ENCODE measurements at places on chromosomes 6 and 20.
A peak's percentile ranks its signal among the peaks of the same experiment; 100 is the strongest.

- no peak for DNase-seq
These were observed 3.9 kb downstream of the DOK5 start for GRCh38 chr20:54479138-54479906.

- DNase-seq: no peak
These were observed 51.4 kb upstream of the IER3 start for GRCh38 chr6:30795549-30796293.

DNA sequence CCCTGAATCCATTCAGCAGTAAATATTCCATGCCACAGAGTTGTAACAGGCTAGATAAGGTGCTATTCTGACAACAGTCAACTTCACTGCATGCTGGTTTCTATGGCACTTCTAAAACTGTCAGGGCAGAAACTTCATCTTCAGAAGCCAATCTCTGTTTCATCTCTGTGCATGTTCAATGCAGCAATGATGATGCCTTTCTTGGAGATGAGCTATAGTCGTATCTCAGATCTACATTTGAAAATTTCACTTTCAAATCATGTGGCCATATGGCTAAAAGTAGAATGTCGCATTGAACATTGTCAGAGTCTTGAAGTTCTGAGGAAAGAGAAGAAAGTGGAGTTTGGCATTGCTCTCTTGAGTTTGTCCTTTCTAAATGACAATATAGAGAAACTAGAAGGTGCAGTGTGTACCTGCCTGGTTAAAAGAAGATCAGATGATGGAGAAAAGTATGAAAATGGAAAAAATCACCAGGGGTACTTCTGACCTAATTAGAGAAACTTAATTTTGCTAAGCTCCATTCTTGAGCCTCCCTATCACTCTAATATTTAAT is 49.0 kb upstream of the VSTM2L start:
- DNase-seq: no peak

DNA sequence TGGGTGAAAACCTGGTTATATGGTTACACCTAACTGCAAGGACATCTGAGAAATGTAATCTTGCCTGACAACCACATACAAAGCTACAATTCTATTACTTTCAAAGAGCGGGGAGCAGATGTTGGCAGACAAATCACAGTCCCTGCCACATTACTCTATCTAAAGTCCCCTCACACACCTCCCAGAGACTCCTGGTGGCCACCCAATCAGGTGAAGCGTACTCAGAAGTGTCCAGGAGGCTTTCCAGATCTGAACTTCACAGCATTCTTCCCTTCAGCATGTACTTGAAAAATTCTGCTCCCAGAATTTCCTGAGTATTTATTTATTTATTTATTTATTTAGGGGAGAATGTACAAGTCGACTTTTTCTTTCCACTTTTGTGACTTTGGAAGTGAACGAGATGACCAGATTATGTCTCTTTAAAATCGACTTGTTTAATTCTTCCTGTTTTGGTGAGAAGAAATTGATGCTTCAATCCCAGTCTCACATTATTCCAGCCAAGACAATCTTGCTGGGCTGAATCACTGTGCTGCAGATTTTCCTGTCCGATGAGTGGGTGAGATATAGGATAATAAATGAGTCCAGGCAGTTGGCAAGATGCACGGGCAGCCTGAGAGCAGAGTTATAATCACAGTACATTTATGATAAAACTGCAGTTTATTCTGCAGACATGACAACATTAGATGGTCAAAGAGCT is 46.9 kb upstream of the POPDC3 start:
- DNase-seq: no peak

DNA sequence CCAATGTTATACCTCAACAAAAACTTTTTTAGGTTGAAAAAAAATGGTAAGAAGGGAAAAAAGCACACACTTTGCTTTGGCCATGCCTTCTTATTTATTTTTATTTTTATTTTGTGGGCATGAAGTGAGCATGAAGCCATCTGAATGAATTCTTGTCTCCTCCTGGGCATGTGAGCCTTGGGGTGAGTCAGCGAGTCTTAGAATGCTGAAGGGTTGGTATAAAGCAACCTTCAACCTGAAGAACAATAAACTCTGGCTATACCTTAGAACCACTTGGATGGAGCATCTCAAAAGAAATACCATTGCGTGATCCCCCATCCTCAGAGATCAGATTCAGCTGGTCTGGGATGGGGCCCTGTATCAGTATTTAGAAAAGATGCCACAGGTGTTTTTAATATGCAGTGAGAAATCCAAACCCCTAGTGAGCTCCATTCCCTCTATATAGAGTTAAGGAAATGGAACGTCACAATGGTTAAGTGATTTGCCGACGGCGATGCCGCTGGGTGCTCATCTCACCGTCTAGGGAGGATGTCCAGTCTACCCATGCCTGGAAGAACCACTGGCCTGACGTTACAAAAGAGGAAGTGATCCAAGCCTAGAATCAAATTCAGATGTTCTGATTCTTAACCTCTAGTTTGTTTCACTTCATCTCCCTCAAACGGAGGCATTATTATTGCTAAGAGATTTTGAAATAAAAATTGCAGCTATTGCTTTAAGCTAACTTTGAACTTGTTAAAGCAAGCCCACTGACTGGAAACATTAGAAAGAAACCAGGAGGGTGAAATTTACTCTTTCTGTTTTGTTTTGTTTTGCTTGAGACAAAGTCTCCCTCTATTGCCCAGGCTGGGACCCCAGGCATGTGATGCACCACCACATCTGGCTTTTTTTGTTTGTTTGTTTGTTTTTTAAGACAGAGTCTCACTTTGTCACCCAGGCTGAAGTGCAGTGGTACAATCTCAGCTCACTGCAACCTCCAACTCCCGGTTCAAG is 67.1 kb downstream of the EDN1 start:
- DNase-seq: no peak

DNA sequence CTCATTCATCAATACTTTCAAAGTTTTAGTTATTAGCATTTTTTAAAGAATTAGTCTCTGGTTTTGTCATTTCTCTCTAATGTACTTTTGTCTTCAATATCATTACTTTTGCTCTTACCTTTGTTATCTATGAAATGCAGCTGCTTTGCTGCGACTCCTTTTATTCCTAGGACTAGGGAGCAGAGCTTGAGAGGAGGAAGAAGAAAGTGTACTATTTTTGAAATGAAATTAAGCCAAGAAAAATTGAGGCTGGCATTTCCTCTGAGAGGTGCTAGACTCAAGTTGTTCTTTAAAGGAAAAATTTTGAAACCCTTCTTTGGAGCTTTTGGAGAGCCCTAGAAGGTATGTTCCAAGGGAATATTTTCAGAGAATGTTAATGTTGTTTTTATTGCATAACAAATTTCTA is 48.3 kb upstream of the MRAP2 start:
- DNase-seq: no peak

- DNase-seq: no peak
These were observed 372.7 kb upstream of the SULF2 start for GRCh38 chr20:48158014-48158413.

- no peak for DNase-seq
These were observed 31.2 kb downstream of the ZHX3 start for GRCh38 chr20:41286240-41286851.

GRCh38 chr6:7108196-7108963 is 619 bp downstream of the RREB1 start:
- peak; percentile 52 for DNase-seq

DNA sequence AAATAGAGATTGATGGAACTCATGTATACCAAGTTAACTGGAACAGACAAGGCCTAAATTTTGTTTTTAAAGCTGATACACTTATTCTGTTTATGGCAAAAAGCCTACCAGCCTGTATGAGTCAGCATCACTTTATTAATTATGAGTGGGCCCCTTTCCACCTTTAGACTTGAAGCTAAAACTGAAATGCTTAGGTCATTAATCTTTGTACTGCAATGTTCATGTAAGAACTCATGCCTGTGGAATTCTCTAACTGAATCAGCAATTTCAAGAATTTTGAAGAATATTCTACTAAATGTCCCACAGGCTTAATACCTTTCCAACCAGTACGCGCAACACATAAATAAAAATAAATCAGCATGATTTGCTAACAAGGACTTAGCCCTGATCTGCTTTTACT is 140.2 kb upstream of the PHACTR1 start:
- DNase-seq: no peak

DNA sequence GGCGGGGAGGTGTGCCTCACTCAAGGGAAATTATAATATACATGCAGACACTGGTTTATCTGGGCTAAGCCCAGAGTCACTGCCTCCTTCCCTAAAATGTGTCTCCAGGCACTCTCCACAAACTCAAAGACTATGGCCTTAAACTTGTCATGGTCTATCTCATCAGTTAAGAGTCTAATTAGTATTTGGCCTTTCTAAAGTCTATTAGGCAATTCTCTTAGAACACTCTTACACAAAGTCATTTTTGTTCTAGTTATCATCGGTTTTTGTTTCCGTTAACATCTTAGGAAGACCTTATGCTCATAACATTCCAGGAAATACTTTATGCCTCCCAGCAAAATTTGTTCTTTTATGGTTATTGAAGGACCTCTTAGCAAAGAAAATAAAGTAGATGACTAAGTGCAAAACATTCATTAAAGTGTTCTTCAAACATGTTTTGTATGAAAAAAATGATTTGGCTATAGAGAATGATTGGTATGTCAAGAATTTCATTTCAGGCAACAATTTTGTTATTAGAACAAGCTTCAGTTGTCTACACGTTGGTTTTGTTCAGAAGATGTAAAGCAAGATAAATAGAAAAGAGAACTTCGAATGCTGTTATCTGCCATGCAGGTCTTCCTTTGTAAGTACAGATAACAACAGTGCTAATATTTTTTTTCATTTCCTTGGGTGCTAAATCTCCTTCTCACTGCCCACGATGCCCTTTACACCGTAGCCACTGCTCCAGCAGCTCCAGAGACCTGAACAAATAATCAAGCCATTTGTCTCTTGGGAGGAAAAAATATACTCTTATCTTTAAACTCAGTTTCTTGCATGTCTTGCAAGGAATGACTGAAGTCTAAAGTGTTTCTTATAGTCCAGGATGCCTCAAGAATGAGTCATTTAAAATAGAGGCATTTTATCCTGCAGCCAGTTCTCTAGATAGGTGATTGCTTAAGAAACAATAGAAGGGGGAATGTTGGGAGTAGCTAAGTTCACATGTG is 170.4 kb downstream of the HTR1B start:
- DNase-seq: peak; percentile 43

DNA sequence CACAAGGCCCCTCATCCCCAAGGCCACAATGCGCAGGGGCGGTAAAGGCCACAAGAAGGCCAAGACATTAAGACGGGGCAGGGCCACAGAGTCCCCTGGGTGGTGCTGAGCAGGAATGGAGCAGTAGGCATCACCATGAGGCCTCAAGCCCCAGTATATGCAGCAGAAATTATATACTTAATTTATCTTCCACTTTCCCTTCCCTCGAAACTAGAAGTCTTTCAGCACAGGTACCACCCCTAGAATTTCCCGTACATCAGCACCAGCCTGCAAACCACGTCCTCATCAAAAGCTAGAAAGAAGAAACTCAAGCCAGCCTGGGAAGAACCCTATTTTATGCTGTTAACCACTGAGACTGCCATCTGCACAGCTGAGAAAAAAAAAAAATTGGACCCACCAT is 89.4 kb downstream of the PLG start:
- no peak for DNase-seq

- DNase-seq: no peak
These were observed 33.0 kb downstream of the CARMIL1 start for GRCh38 chr6:25312034-25312620.

- no peak for DNase-seq
These were observed 52.9 kb upstream of the MLN start for GRCh38 chr6:33856655-33857054.

DNA sequence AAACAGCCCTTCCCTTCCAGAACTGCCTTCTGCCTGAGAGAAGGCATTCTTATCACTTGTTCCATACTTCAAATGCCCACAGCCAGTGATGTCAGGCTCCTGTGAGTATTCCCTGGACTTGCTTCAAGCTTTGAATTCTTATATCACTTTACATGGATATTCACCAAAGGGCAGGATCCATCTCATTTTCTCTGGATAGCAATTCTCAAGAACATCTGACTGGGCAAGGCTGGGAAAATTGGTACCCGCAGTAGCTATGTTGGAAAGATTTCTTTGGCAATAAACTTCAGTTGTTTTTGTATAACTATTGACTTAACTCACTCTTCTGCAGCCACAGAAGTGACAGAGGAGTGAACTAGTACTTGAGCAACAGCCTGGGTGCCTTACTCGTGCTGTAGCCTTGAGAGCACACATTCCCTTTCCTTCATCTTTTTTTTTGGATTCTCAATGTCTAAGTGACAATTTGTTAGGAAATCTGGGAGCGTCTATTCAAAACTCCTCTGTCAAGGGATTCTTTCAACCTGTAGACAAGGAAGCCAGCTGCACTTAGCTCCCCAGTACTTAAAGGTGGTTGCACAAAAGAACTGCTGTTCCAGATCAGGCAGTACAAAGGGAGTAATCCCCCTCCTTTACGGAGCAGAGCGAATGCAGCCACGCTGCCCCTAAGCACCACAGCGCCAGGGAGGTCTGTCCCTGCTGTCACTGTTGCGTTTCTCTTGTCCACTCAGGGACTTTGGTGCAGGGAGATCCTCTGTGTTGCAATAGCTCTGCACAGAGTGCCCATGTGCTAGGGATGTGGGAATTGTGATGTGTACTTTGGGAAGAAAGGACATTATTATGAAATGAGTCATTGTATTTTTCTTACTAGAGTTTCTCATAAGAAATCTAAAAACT is 69.6 kb downstream of the JAG1 start:
- DNase-seq: peak; percentile 81

GRCh38 chr6:5053038-5053437 is 32.1 kb upstream of the PPP1R3G start:
- DNase-seq: no peak

- peak; percentile 17 for DNase-seq
These were observed 26.0 kb upstream of the SYNJ2 start for GRCh38 chr6:157955675-157956074.

GRCh38 chr6:429515-430121 is 38.1 kb downstream of the IRF4 start:
- no peak for DNase-seq

DNA sequence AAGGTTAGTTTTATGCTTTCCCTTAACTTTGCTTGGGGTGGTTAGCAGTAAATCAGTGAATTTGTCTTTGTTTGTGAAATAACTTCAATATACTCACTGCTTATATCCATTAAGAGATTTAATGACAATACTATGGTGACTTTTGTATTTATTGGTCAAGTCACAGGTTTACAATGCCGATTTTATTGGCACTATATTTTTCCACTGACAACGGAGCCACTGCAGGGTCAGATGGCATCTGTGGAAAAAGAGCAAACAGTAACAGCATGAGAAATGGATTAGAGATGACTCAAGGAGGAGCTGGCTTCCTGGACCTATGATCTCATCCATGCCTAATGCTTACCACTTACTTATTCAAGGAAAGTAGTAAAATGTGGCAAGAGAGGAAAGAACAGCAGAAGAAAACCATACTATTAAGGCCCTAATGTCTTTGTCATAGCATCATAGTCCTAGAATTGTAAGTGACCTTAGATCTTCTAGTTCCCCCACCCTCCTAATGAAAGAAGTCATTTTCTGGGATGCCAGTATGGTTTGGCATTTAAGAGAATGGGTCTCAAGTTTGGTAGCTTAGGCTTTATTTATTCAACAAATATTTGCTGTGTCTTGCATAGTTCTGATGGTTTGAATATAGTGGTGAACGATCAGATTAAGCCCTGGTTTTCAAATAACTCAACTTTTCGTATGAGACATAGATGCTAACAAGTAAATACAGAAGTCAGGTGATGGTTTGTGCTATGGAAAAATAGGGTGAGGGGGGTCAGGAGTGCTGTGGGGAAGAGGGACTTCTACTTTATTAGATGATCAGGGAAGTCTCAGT is 18.5 kb downstream of the RNF144B start:
- DNase-seq: no peak
